ENCODE measurements at places on chromosomes 13 and 19.
A peak's percentile ranks its signal among the peaks of the same experiment; 100 is the strongest.

DNA sequence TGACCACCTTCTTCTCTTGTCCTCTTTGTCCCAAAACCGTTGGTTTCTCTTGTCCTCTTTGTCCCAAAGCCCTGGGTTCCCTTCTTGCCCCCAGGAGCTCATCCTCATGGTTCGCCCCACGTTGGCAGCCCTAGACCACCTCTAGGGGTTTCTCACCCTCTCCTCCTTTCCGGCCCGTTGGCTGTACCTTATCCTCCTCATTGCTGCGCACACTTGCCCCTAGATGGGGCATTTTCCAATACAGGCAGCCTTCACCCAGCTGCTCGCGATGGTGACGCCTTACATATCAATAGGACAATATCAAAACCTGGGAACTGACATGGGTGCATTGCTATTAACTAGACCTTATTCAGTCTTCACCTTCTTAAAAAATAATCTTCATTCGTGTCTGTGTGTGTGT is 86.5 kb downstream of the IPO5 start:
- DNase-seq: no peak

- DNase-seq: no peak
Observed at GRCh38 chr13:55087085-55087484, 2053.6 kb upstream of the PRR20A start.

DNA sequence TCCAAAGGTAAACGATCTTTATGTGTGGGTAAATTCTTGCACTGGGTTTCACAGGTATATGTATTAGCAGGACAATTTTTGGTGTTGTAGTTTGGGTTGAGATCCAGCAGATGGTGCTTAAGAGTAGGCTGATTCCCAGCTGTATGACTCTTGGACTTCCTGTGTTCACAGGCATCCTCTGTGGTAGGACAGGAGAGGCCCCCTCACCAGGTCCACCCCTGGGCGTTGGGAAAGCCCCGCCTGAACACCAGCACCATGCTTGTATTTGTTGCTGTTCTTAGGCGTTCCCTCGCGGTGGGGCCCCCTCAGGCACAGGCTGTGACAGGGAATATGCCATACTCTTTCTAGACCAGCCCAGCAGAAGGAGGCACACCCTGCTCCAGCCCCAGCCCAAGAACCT is 49.5 kb upstream of the PCDH17 start:
- DNase-seq: no peak

DNA sequence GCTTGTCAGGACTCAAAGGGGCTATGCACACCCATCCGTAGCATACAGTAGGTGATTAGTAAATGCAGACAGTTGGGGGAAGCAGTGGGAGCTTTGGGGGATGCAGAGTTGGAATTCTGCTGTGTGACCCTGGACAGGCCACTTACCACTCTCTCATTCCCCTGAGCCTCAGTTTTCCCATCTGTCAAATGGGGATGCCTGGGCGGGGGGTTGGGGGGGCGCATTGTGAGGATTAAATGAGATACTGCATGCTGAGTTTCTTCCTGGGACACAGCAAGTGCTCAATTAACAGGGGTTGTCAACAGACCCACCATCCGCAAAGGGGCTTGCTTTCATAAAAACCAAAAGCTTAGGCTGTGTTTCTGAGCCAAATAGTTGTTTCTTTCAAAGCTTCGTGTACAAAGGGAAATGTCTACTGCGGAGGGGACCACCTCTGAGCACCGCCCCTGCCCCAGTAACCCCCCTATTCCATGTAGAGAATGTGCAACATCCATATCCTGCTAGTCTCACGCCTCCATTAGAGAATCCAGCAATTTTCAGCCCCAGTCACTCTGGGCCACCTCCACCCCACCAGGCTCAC is 132.4 kb downstream of the IER2 start:
- DNase-seq: no peak

DNA sequence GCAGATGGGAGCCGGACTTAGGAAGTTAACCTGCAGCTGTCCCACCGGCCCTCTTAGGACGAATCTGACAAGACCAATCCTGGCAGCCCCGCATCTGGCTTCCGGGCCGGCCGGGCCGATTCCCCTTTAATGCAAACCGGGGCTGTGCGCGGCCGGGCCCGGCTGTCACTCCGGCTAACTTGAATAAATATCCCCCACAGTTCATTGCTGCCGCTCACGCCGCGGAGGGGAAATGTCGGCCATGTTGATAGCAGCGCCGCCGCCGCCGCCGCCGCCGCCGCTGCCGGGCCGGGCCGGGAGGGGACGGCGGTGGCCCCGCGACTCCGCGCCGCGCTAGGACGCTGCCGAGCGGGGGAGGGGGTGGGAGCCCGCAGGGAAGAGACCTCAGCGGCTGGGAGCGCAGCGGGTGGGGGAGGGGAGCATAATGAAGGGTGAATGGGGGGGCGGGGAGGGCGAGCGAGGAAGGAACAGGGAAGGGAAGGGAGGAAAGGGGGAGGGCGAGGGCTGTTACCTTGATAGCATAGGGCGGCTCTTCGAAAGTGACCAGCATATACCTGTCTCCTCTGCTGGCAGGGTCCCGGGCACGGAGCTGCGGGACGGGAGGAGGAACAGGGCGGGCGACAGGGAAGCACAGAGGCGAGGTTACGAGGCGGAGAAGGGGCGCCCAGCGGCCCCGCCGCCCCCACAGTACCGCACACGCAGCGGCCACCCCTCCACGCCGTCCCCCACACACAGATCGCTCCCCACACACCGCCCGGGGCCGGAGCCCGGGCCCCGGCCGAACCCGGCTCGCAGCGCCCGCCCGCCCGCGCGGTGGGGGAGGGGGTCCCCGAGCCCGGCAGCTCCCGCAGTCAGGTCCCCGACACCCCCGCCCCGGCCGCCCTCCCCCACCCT is 1.1 kb downstream of the INTS6 start:
- DNase-seq: peak; percentile 77

DNA sequence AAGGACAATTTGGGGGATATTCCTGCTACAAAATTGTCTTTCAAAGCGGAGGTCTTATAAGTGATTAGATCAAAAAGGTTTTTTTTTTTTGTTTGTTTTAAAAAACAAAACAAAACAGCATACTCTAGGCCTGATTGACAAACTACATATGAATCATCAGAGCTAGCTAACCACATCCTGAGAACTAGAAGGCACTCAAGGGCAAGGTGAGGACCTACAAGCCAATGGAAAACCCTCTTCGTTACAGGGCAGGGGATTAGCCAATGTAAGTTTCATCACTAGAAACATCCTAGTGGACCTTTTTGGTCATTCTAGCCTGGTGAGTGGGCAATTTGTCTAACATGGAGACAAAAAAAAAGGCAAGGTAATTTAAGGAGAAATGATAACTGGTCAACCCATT is 428.6 kb downstream of the RFC3 start:
- no peak for DNase-seq

- DNase-seq: no peak
Observed at GRCh38 chr13:32079587-32079986, 48.0 kb downstream of the FRY start.

DNA sequence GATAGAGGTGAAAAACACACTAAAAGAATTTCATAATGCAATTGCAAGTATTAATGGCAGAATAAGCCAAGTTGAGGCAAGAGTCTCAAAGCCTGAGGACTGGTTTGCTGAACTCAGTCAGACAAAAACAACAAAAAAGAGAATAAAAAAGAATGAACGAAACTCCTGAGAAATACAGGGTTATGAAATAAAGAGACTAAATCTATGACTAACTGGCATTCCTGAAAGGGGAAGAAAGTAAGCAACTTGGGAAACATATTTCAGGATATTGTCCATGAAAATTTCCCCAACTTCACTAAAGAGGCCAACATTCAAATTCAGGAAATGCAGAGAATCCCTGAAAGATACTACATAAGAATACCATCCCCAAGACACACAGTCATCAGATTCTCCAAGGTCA is 47.8 kb downstream of the UBL3 start:
- DNase-seq: no peak

DNA sequence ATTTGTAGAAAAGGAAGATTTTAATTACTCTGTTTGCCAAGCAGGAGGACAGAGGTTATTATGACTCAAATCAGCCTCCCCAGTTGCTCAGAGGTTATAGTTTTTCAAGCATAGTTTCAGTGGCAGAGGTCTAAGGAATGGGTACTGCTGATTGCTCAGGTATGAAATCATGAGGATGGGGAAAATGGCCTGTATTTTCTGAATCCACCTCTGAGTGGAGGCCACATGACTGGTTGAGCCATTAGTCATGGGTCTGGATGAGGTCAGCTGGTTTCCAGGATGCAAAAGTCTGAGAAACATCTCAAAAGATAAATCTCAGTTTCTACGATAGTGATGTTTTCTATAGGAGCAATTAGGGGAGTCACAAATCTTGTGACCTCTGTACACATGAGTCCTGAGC is 62.8 kb upstream of the CEACAM8 start:
- no peak for DNase-seq

GRCh38 chr13:64527561-64527960 is 2702.6 kb downstream of the PCDH9 start:
- no peak for DNase-seq

DNA sequence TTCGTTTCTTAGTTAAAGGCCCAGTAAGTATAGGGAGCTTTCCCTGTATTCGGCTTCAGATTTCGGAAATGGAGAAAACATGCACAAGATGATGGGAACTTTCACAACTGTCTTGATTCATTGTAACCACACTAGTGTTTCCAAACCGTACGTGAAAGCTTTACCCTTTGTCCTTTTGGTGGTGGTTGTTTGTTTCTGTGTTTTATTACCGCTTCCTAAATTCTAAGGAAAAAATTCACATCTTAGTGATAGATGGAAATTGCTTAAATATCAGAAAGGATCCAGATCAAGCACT is 504 bp upstream of the VWA8 start:
- no peak for DNase-seq

- no peak for DNase-seq
Observed at GRCh38 chr13:73903561-73903960, 230.6 kb downstream of the KLF12 start.

DNA sequence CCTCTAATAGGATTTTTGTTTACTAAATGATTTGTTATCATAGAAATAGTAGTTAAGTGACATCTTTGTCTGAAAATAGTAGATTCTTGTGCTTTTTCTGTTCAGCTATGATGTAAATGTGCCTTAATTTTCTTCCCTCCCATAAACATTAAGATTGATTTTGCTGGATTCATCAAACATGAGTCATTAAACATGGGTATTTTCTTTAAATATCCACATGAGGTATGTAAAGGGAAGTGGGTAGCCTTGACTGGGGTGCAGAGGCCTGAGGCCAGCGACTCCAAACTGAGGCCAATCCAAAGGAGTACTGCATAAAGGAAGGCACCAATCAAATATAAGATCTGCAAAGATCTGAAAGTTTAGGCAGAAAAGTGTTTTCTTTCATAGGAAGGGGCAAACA is 3.7 kb downstream of the ZNF136 start:
- DNase-seq: no peak

DNA sequence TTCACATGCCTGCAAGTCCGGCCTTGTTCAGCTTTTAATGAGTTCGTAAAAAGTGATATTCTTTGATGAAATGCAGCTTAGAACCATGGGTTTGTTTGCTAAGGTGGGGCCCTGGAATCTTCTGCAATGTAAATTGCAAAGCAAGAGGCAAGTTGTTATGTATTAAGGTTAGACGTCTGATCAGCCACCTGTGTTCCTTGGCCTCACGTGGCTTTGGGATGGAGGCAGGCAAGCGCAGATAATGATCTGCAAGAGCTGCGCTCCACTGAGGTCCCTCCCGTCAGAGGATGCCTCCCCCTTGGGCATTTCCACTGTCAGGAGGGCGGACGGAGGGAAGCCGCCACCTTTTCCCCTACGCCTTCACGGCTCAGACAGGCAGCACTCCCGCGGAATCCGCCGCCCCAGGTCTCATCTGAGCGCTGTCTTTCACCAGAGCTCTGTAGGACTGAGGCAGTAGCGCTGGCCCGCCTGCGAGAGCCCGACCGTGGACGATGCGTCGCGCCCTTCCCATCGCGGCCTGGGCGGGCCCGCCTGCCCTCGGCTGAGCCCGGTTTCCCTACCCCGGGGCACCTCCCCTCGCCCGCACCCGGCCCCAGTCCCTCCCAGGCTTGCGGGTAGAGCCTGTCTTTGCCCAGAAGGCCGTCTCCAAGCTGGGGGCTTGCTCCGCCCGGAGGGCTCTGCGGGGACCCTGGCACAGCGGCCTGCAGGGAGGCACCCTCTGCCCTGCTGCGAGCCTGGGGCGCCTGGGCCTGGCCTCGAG is 110.9 kb downstream of the CRYL1 start:
- no peak for DNase-seq

DNA sequence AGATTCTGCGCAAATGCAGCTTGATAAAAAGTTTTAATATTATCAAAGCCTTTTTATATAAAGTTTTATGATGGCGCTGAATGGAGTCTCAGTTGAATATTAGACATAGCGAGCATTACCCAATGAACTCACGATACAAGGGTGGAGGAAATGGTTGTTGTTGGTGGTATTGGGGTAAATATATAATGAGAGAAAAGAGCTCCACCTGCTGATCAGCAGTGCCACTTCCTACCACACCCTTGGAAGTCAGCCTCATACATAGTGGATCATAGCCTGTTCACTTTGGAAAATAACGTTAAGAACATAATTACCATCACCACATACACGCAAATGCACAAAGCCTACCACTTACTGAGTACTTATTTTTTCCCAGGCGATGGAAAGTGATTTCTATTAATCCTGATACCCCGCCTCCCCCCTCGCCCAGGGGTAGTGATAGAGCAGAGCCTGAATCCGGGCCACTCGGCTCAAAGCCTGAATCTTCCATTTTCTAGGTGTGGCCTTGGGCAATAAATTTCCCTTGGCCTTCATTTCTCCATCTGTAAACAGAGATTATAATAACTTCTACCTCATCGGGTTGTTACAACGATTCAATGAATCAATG is 358.3 kb downstream of the KLF5 start:
- DNase-seq: no peak

GRCh38 chr13:98834254-98834960 is 81.9 kb upstream of the SLC15A1 start:
- DNase-seq: no peak

DNA sequence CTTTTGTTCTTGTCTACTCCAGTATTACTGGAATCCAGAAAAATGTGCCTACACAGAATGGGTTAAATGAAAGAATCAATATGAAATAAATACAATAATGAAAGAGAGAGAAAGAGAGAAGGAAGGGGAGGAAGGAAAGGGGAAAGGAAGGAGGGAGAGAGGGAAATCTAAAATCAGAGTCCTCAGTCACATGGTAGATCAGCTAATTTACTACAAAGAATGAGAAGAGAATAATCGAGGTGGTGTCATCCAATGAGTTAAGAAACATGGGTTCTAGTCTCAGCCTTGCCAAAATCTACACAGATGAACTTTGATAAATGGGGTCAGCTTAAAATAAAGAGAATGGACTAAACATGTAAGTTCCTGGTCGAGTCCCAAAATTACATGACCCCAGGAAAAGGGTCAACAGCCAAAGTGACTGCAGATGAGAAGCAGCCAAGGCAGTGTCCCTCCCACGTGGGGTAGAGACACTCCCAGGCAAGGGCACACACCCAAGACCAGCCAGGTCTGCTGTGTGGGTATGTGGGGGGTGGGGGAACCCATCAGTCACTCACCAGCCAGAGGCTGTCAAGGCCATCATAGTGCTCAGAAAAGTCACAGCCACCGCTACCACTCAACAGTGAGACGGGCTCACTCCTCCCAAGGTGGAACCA is 103.6 kb downstream of the STK24 start:
- no peak for DNase-seq

DNA sequence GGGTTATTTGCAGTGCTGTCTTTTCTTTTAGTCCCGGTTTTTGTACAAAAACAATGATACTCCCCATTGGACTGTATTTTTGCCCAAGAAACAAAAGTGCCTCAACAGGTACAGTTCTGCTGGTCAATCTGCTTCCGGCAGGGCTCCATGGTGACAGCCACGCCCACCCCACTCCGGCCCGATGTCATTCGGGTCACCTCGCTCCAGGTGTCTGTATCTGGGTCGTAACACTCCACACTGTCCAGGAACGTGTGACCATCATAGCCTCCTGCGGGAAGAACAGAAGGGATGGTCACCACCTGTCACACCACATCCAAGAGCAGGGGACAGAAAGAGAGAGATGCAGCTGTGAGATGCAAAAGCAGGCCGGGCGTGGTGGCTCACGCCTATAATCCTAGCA is 16.6 kb downstream of the KEAP1 start:
- no peak for DNase-seq
